Activated CD4-positive, alpha-beta T cell treated with anti-CD3 and anti-CD28 coated beads, Interleukin-2, amount 10 ng/mL, durations not matched to agents 24 days and 14 days (primary cell): ENCODE measurements at places on chromosomes 5 and 9. TPM values are rescaled to one million over a fixed set of nuclear protein-coding genes. Genes with fewer than 3 reads are reported as not detected.

DNA sequence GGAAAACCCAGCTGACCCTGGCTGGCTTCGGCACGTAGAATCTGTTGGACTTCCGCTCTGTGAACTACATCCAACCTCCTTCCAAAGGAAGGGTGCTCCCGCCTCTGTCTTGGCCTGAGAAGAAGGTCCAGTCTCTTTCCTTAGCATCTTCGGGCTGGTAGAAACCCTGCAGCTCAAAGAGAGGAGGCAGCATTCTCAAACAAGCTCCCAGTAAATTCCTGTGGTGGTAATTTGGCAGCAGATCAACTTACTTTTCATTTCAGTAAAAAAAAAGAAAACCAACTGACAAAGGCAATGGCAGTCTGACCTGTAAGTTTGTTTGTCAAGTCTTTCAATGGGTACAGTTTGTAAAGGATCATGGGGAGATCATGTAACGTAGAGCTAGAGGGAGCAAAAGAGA is 176.7 kb downstream of the MED10 start:
- no peaks in the 10 kb centered on the region for H3K4me1 ChIP-seq
- H3K27ac ChIP-seq, result no peak overlapping the region
- H3K27me3 ChIP-seq, result peaks cover 1% of the 10 kb centered on the region
- H3K4me3 ChIP-seq, result no peak overlapping the region
- H3K36me3 ChIP-seq, result no peaks in the 10 kb centered on the region

DNA sequence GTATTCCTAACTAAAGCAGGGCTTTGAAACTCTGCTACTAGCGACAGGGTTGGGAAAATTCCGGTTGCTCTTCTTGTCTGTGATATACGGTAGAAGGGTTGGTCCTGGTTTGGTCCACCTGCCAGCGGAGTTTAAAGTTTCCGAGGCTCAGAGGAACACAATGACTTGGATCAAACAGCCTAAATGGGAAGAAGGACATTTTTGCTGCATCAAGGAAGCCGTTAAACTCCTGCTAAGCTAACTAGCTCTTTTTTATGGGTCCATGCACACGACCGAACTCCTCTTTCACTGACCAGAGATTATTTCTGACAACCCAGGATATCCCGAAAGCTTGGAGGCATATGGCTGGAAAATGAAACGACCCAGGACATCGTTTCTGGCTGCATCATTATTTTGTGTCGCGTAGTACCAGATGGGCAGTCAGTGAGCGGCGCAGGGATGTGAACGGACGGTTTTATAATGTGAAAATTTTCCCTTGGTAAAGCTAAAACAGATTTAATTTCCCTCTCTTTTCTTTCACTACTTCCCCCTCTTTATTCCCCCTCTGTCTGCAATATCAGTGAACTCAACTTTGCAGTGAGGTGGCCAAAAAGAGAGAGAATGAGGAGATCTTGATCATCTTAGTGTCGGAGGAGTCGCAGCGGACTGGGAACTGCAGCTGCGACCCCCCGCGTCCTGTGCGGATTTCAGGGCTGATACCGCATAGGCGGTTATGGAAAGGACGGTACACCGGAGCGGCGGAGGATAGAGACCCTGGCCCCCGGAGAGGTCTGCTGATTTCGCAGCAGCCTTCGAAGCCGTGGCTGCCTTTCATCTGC is at the start of gene LURAP1L:
Gene LURAP1L (plus strand): TSS at position 160 of the 818 bp plus-strand sequence. CDS start 696 bp downstream, outside the sequence.
- H3K27me3 ChIP-seq, result peaks cover 22% of the 10 kb centered on the region
- H3K27ac ChIP-seq, result no peak within 1 kb of the TSS
- H3K4me3 ChIP-seq, result peak within 1 kb of the TSS; percentile 69
- DNase-seq, result no peak

Gene IFNA16
- not detected in 2 replicates for total RNA-seq

Gene PCDHA12
- total RNA-seq, result not detected in 2 replicates
